Renal pelvis (tissue), 12 donors: ENCODE measurements at places on chromosomes 13 and 19. TPM values are rescaled to one million over a fixed set of nuclear protein-coding genes. Genes with fewer than 3 reads are reported as not detected.

DNA sequence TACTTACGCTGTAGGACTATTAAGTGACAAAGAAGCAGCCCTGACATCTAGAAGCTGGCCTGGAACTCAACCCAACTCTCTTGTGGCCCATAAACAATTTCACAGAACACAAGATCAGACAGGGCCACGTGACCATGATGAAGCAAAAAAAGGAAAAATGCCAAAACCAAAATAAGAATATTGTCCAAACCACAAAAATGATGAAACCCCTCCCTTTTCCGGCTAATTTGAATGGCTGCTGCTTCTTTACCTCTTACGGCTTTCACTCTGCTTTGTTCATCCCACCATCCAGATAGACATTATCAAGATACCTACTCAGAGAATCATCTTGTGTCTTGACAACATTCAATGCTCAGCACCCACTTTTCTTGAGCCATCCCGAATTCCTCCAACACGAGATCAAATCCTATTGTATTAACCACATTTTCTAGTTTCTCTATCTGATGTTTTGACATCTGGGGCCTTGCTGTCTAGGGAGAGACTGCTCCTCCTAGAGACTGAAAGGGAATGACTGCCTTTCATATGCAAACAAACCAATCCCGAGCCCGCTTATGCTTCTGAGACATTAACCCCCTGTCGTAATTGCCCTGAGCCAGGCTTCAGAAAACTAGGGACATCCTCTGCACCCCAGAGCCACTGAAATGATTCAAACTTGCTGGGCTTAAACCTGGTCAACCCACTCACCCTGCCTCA is 186.3 kb downstream of the TDRD3 start:
- DNase-seq: no peak

RFPL4AL1 gene
- polyA plus RNA-seq: not detected

LAIR1 gene
- polyA plus RNA-seq: 3.6 TPM

DNA sequence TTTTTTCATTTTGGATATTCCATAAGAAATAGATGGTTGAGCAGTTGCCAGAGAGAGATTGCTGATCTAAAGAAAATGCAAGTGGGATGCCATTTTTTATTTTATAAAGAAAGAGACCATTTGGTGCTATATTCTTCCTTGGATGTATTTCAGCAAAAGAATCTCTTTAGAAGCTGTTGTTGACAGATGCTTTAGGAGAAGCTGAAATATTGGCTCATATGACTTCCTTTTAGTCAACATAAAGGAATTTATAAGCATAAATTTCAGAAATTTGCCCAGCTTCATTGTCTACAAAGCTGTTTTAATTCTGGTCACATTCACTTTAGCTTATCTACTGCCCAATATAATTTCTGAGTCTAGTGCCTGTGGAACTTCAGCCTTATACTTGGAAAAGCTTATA is 36.9 kb downstream of the POLR1D start:
- no peak for DNase-seq

SLITRK5 gene
- polyA plus RNA-seq: 2.3 TPM
